ENCODE measurements at places on chromosomes 7 and 10. TPM values are rescaled to one million over a fixed set of nuclear protein-coding genes. Genes with fewer than 3 reads are reported as not detected.

- no peak for DNase-seq
Measured at GRCh38 chr10:118238573-118239235, 103.4 kb downstream of the FAM204A start.

DNA sequence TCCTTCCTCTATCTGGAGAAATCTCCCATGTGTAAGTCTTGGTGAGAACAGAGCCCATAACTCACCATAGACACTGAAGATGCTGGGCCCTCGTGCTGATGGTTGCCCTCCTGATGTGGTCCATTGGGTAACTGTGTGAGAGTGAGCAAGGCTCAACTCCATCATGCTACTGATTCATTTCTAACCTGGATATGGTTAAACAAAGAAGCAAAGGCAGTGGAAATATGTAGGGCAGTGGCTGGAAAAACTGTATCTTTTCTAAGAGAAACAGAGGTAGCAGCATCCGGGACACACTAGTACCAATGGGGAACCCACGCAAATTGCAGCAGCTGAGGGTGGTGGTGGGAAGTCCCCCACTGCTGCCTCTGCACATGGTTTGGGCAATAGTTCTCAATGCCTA, 221.7 kb downstream of the KLF6 start:
- DNase-seq, result no peak

GRCh38 chr7:128879461-128879938, 16.8 kb downstream of the ATP6V1F start:
- DNase-seq, result no peak

GRCh38 chr7:150860978-150861295, 8.6 kb downstream of the AOC1 start:
- no peak for DNase-seq

DNA sequence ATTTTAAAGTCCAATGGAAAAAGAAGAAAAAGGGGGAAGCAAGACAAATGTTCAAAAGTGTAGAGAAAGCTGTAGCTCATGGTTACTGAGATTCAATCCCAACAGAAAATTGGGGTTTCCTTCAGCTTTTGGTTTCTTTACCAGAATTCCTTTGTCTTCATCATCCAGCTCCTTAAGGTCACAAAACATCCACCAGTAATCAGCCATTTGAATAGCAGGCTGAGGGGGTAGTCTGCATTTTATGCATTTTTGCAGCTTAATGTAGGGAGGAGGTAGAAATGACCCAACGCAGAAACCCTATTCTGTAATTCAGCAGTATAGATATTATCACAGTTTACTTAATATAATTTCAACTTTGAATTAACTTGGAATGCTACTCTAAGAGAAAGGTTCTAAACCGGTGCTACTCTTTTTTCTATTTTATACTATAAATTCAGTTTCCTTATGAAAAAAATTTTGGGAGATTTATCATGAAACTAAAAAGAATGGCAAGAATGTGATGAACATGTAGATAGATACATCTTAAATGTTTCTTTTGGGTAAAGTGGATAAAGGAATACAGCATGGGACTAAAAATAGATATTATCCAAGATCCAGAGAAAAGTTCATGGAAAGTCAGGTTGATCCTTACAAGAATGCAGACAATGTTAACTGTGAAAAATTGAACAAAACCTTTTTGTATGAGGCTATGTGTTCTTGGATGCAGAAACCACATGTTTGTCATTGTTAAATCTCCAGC, 596.9 kb downstream of the PHTF2 start:
- no peak for DNase-seq

DNA sequence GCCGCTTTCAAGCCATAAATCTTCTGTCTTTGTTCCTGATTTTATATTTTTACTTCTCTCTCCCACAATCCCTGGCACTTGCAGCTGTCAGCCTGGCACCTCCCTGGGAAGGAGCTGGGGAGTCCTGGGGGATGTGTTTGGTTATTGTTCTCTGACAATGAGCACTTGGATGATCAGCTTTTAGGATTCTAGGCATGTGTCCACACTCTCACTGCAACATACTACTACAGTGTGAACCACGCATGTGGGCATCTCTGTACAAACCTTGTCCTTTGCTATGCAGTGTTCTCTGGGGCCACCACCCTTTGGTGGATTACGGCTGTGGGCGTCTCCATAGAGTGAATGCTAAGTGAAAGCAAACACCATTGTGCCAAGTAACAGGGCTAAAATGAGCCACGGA, 168.4 kb upstream of the KMT2E start:
- no peak for DNase-seq

- DNase-seq, result no peak
Measured at GRCh38 chr7:132536654-132537395, 39.4 kb downstream of the PLXNA4 start.

- no peak for DNase-seq
Measured at GRCh38 chr10:4656576-4657194, 169.3 kb upstream of the AKR1E2 start.

DNA sequence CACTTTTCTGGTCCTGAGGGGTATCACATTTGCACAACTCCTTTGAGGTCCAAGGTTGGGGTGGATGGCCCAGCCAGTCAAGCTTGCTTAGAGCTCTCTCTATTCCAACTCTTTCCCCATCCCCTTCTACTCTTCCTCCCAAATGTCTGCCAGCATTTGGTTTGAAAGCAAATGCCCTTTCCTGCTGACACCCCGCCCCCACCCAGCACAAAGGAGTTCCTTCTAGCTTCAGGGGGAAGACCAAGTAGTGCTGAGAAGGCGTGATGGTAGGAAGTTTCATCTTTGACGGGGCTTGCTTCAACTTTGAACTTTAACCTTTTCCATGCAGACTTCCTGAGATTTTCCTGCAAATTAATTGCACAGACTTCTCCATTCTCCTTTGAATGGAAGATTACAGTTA, 137.5 kb upstream of the TCF7L2 start:
- DNase-seq, result no peak

- peak; percentile 60 for DNase-seq
Measured at GRCh38 chr7:44276571-44277221, 48.7 kb downstream of the CAMK2B start.

DNA sequence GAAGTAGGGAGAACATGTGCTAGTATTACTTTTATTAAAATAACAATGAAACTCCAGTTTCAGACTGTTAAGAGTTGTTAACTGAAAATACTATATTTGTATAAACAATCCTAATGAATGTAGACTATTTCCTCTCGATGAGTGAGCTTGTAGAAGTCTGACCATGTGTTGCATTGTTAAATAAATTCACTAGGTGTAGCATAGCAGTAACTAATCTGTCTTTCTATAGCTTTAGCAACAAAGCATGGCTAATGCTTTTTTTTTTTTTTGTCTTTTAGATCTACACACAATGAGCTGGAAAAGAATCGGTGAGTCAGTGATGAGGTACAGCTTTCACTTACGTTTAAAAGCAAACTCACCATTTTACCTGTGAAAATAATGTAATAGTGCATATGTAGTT, 37.1 kb downstream of the MXI1 start:
- DNase-seq, result no peak

- no peak for DNase-seq
Measured at GRCh38 chr7:2151237-2151636, 81.5 kb downstream of the MAD1L1 start.

GRCh38 chr10:85888559-85888958, 478.0 kb downstream of the GRID1 start:
- DNase-seq, result no peak

- no peak for DNase-seq
Measured at GRCh38 chr7:17041324-17041723, 159.5 kb upstream of the AGR3 start.

- DNase-seq, result no peak
Measured at GRCh38 chr10:6737080-6737641, 157.1 kb upstream of the PRKCQ start.

Gene EGFR
- 58.7 TPM for total RNA-seq

Gene UNCX
- not detected for total RNA-seq

Gene PRKRIP1
- total RNA-seq, result 17.8 TPM

Gene SLC13A1
- total RNA-seq, result not detected

Gene ZNF273
- 29.6 TPM for total RNA-seq

Gene CTAGE8
- 7.3 TPM for total RNA-seq

Gene SPDYE6
- not detected for total RNA-seq

Gene AOAH
- total RNA-seq, result 24.6 TPM

Gene PNLIPRP3
- not detected for total RNA-seq

Gene RSPH10B
- total RNA-seq, result 10.5 TPM

Gene AKR1C4
- not detected for total RNA-seq

Gene BAZ1B
- 52.6 TPM for total RNA-seq

All from upper lobe of left lung (tissue), 6 donors.